HS-5 (cell line): ENCODE measurements at places on chromosomes 3 and 15.
A peak's percentile ranks its signal among the peaks of the same experiment; 100 is the strongest.

- no peak for DNase-seq
Observed at GRCh38 chr15:28022181-28022580, 76.9 kb downstream of the OCA2 start.

DNA sequence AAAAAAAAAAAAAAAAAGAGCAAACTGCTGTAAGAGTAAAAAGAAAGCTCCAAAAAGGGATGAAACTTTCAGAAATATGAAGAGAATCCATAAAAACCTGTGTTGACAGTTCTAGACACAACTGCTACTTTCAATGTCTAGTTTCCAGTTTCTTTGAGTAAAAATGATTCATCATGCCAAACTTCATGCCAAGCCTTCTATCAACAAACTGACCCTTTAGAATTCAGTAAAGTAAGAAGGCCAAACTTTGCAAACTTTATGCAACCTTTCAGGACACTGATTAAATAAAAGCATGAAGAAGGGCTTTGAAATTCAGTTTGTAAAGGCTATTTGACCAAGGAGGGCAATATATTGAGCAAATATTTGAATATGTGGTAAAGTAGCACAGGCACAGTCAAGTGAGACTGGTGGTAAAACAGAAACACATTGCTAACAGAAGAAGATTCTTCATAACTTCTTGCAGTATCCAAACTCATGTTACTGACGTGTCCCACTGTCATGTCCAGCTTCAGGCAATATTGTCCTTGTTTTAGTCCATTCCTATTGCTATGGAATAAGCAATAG lies 56.3 kb upstream of the CFAP20DC start:
- no peak for DNase-seq

- peak; percentile 14 for DNase-seq
Observed at GRCh38 chr15:86231864-86232721, 152.4 kb downstream of the AGBL1 start.

DNA sequence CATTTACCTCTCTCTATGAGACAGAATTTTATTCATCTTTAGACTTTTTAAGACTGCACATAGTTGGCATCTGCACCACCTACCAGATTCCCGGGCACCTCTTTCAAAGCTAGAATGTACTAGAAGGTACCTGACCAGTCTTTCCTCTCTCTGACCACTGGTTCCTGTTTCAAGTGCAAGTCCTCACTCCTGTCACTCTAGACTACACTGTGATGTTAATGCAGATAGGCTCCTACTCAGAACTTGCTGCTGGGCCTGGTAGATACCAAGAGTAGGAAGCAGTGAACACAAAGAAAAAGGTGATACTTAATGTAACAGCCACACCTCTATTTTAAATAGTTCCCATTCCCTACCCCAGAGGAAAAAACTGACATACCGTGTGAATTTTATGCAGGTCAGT lies 8.1 kb upstream of the TCAIM start:
- no peak for DNase-seq

DNA sequence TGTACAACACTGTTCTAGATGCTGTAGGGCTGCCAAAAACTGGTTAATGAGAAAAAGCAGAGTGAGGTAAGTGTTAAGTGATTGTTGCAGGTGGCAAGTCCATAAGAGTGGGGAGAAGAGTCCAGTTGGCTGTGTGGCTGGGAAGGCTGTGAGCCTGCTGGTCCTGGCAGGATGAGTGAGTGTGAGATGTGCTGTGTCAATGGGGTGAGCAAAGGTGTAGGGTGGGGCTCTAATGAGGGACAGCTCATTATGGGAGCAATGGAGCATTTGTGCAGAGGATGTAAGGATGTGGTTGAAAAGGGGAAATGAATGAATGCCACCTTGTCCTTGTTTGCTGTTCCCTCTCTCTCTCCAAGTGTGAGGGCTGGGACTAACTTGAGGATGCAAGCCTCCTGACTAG lies 145.3 kb upstream of the ROPN1 start:
- no peak for DNase-seq

GRCh38 chr15:93110502-93111040 lies 21.6 kb upstream of the RGMA start:
- DNase-seq, result no peak

DNA sequence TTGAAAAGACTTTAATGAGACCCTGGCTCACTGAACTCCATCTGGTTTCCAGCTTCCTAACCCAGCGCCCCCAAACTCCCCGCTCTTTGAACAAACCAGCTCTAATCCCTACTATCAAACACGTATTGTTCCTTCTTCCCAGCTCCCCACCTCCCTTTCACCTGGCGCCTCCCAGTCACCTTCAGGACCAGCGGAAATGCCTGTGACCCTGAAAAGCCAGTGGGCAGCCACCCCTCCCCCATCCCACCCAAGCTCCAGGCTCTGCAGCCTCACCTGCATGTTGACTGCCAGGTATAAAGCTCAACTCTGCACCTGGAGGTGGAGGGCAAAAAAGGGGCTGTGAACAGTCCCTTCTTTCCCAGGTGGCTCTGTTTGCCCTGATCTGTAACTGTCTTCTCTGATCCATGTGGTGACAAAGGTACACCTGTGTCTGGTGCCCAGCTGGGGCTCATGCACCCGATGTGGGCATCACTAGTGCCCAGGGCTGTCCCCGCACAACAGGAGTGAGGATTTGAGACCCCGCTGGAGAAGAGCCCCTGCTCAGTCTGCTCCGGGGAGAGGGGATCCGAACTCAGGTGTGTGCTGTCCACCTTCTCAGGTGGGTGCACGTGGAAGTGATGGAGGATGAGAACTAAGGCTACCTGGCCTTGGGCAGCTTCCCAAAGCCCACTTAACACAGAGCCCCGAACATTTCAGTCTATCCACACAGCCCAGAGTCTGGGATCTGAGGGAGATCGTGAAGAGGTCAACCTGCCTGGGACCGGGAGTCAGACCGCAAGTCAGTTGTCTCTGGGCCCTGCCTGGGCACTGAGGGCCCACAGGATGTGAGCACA lies 128.9 kb downstream of the NSMCE3 start:
- no peak for DNase-seq
